Pulmonary artery endothelial cell (primary cell): ENCODE measurements at places on chromosomes 16 and 17.

DNA sequence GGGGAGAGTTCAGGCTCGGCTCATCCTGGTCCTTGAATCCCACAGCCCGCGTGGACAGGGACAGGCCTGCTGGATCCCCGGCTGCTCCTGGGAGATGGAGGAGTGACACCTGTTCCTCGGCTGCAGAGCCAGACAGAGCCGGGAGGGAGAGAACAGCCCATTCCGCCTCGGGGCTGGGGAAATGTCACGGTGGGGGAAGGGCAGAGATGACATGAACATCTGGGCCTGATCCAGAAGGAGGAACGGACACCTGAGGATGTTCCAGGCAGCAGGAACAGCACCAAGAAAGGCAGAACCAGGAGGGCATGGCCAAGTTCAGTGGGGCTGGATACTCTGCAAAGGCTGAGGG lies 2.1 kb downstream of the ZNF764 start:
- DNase-seq: no peak

DNA sequence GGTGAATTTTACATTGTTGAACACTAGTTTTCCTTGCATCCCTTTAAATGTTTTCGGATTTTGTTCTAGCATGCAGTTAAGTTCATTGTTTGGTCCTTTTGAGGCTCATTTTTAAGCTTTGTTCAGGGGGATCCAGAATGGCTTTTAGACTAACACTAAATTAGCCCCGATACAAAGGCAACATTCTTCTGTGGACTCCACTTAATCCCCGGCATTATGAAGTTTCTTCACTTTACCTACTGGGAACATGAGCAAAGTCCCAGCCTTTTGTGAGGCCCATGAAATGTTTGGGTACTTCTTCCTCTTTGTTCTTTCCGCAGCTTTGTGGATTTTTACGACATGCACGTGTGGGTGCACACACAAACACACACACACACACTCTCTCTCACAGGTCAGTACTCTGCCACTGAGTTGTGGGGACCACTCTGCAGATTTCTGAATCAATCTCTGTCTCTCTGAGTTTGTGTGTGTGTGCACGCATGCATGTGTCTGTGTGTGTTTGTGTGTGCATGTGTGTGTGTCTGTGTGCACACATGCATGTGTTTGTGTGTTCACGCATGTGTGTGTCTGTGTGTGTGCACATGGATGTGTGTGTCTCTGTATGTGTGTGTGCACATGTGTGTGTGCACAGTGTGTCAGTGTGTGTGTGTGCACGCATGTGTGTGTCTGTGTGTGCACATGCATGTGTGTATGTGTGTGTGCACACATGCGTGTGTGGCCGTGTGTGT lies 240.4 kb upstream of the TNRC6C start:
- no peak for DNase-seq

DNA sequence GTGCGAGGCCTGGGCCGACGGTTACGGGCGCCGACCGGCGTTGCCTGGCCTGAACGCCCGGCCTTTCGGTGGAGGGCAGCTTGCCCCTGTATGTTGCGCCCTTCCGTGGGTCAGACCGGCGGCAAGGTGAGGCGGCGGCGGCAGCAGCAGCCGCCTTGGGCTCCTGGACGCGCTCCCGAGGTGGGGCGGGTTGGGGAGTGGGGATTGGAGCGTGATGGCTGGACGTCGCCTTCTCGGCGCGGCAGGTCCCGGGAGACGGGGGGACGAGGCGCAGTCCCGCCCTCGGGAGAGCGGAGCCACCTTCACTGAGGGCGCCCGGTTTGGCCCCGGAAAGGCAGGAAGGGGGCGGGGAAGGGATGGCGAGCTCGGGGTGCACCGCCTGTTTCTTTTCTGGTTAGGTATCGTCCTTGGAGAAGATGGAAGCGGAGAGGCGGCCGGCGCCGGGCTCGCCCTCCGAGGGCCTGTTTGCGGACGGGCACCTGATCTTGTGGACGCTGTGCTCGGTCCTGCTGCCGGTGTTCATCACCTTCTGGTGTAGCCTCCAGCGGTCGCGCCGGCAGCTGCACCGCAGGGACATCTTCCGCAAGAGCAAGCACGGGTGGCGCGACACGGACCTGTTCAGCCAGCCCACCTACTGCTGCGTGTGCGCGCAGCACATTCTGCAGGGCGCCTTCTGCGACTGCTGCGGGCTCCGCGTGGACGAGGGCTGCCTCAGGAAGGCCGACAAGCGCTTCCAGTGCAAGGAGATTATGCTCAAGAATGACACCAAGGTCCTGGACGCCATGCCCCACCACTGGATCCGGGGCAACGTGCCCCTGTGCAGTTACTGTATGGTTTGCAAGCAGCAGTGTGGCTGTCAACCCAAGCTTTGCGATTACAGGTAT lies 671 bp downstream of the DGKE start:
- no peak for DNase-seq

DNA sequence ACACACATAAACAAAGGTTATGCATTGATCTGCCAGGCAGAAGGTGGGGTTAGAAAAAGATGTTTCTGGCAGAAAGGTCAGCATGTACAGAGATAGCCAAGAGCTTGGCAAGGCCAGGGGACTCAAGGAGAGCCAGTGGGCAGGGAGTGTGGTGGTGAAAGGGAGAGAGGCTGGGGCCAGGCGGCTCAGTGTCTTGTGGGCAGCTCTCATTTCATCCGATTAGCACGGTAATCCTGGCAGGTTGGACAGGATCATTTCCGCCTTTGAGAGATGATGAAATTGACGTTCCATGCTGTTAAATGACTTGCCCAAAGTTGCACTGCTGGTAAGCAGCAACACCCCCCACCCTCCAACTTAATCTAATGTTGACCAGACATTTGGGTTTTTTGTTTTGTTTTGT lies 3.6 kb downstream of the CHD9 start:
- DNase-seq: no peak

DNA sequence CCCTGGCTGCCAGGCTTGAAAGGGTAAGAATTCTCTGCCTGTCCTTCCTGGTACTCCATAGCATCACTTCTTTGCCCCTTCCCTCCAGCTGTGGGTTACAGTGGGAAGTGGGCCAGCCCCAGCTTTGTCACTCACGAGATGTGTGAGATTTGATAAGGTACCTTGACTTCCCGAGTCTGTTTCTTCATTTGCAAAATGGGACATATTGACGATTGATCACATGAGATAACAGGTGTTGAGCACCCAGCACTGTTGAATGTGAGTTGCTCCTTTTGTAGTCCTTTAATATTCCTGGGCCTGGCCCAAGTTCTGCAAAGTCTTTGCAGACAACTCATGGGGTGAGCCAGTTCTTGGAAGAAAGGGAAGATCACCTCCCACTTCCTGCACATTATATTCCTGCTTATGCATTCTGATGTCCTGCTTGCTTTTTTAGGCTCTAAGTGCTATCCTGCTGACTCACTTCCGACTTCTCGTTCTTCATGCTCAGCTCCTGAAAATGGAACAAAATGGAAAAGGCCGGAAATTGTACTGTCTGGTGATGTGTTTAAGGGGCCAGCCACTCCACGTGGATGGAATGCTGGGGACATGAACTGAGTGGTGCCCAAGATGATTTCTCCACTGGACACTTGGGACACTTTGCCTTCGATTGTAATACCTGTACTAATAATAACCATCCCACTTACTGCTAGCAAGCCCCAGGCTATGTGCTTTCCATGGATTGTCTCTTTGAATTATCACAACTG lies 8.3 kb upstream of the NLK start:
- DNase-seq: peak; percentile 72

DNA sequence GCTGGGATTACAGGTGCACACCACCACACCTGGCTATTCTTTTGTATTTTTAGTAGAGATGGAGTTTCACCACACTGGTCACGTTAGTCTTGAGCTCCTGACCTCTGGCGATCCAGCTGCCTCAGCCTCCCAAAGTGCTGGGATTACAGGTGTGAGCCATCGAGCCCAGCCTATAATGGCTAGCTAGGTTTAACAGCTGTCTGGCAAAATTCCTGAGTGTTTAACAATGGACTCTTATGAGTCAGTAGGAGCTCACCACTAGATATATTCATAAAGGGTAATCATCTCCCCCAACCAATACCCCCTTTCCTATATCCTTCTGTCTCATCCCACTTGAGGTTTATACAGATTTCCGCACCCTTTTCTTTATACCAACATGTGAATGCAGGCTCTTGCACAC lies 91.5 kb upstream of the CDH13 start:
- no peak for DNase-seq

DNA sequence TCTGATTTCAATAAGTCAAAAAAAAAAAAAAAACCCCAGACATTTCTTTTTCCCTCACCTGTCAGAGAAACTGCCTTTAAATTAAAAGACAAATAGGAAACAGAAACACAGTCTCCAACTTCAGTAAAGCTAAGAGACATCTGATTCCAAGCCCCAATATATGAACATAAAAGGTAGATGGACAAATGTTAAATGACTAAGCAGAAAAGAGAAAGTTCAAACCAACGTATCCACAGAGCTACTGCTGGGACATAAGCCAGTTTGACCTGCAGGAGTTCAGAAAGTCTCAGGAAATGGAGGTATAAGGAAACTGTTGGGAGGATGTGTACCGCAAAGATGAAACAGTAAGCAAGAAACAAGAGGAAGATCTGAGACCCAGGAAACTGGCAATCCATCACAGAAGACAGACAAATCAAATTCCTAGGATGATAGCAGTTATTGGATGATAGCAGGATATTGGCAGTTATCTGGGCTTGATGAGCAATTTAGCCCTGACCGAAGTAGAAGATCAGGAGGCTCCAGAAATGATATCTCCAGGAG lies 135.0 kb downstream of the BRIP1 start:
- DNase-seq: no peak

DNA sequence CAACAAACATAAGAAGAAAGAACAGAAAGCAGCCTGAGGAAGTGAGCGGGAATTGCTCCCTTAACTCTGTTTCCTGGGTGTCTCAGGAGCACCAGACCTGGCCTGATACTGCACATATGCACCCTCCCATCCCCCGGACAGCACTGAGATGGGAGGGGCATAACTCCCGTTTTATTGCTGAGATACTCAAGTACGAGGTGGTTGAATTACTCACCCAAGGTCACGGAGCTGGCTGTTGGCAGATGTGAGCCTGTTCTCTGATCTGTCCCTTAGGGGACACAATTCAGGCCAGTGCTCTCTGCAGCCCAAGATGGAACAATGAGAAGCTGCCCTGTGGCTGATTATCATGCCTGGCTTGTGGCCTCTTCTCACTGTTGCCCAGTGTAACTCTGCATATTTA lies 9.1 kb upstream of the MED9 start:
- DNase-seq: no peak

DNA sequence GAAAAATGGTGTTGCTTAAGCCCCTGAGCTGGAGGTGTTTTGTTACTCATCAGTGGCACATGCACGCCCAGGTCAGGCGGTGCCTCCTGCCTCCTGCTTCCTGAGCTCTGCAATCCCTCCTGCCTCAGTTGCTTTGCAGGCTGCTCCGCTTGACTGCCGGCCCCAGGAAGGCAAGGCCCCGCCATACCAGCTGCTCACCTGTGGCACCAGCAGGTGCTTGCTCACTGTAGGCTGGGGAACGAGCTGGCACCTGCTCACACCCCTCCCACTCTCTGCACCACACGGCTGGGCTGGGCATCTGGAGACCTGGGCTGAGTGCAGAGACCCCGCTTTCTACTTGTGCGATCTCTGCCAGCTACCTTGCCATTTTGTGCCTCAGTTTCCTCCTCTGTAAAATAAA lies 200.2 kb downstream of the RBFOX3 start:
- no peak for DNase-seq

GRCh38 chr17:51650202-51650601 lies 389.9 kb downstream of the UTP18 start:
- no peak for DNase-seq
